ENCODE measurements at places on chromosomes 4 and X.

- no peaks in the 10 kb centered on the region for H3K36me3 ChIP-seq
- DNase-seq, result no peak
- no peak overlapping the region for H3K4me3 ChIP-seq
- no peaks in the 10 kb centered on the region for H3K27me3 ChIP-seq
- H3K4me1 ChIP-seq, result peaks cover 11% of the 10 kb centered on the region
- H3K27ac ChIP-seq, result no peak overlapping the region
Measured at GRCh38 chrX:136138939-136139338, 8.4 kb upstream of the FHL1 start.

- H3K27ac ChIP-seq, result no peak overlapping the region
- H3K4me3 ChIP-seq, result no peak overlapping the region
- H3K36me3 ChIP-seq, result no peaks in the 10 kb centered on the region
- DNase-seq, result no peak
- no peaks in the 10 kb centered on the region for H3K27me3 ChIP-seq
Measured at GRCh38 chrX:142251680-142252079, 46.6 kb upstream of the MAGEC2 start.

DNA sequence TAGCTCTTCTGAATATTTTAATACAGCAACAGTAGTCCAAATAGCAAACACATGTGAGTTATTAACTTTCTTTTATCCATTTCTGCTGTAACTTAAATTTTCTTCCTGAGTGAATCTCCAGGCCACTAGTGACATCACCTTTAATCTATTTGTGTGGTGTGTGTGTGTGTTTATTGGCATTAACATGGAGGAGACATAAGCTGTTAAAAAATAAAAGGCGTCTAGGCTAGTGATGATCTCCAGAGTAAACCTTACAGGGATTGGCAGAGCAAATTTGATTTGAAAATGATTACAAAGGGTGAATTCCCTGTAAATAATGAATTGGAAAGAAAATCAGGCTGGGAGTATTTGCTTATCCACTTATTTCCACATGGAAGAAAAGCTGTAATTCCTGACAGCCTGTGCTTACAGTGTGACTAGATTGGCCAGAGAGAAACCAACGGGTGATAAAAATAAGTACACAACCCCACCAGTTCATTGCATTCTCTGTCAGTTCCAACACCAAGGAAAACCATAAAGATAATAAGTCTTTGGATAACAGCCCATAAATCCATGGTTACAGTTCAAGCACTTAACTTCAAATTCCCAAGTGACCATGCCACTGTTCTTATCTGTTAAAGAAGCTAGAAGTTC lies 186.1 kb downstream of the ENOX2 start:
- no peak overlapping the region for H3K4me3 ChIP-seq
- H3K4me1 ChIP-seq, result no peaks in the 10 kb centered on the region
- H3K27me3 ChIP-seq, result no peaks in the 10 kb centered on the region
- no peaks in the 10 kb centered on the region for H3K36me3 ChIP-seq
- no peak for DNase-seq
- H3K27ac ChIP-seq, result no peak overlapping the region

DNA sequence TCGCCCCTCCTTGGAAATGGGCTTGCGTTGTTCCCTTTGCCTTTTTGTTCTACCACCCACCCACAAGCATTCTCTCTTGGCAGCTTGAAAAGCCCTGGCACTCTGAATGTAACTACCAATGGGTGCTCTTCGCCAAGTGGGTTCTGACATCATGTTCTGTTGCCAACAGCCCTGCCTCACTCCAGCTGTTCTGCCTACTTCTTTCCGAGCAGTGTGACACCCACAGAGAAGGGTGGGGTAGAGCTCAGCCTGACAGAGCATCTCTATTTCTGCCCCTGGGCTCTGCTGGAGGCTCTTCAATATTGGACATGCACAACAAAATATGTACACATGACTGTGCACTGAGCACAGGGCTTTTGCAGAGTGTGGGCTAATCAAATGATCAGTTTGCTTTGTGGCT lies 15.6 kb upstream of the EXOSC9 start:
- no peak overlapping the region for H3K27ac ChIP-seq
- peaks cover 76% of the 10 kb centered on the region for H3K27me3 ChIP-seq
- H3K4me1 ChIP-seq, result no peaks in the 10 kb centered on the region
- DNase-seq, result no peak
- H3K36me3 ChIP-seq, result no peaks in the 10 kb centered on the region

GRCh38 chrX:126552313-126553022 lies at the start of gene DCAF12L1:
Gene DCAF12L1 (minus strand): TSS chrX:126552814. CDS start chrX:126552608, 206 bp downstream.
- H3K27me3 ChIP-seq, result no peaks in the 10 kb centered on the region
- no peak within 1 kb of the TSS for H3K4me3 ChIP-seq
- H3K36me3 ChIP-seq, result no peaks in the 10 kb centered on the region
- no peak within 1 kb of the TSS for H3K27ac ChIP-seq

GRCh38 chr4:20916106-20916505 lies 215.8 kb downstream of the PACRGL start:
- H3K36me3 ChIP-seq, result no peaks in the 10 kb centered on the region
- DNase-seq, result no peak
- no peak overlapping the region for H3K27ac ChIP-seq
- H3K4me1 ChIP-seq, result no peaks in the 10 kb centered on the region
- H3K27me3 ChIP-seq, result no peaks in the 10 kb centered on the region
- no peak overlapping the region for H3K4me3 ChIP-seq

DNA sequence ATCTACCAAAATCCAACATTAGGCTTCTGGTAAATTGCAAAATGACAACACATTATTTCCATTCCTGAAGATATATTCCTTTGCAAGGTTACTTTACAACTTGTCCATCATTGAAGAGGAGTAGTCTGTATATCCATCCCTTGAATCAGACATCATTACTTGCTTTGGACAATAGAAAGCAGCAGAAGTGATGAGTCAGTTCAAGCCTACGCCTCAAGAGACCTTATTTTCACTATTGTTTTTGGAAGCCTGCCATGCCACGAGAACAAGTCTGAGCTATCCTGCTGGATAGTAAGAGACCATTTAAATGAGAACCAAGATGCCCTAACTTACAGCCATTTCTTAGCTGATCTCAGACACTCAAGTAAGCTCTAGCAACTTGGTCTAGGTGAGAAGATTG lies 246.0 kb upstream of the HHIP start:
- H3K36me3 ChIP-seq, result no peaks in the 10 kb centered on the region
- no peaks in the 10 kb centered on the region for H3K27me3 ChIP-seq
- DNase-seq, result no peak
- no peaks in the 10 kb centered on the region for H3K4me1 ChIP-seq
- H3K4me3 ChIP-seq, result no peak overlapping the region

GRCh38 chrX:104172121-104172520 lies 5.9 kb downstream of the FAM199X start:
- H3K27me3 ChIP-seq, result no peaks in the 10 kb centered on the region
- DNase-seq, result no peak
- no peaks in the 10 kb centered on the region for H3K36me3 ChIP-seq

- H3K27ac ChIP-seq, result no peak overlapping the region
- no peak overlapping the region for H3K4me3 ChIP-seq
- H3K36me3 ChIP-seq, result no peaks in the 10 kb centered on the region
- H3K27me3 ChIP-seq, result no peaks in the 10 kb centered on the region
- DNase-seq, result no peak
Measured at GRCh38 chr4:89914609-89915550, 20.2 kb downstream of the MMRN1 start.

DNA sequence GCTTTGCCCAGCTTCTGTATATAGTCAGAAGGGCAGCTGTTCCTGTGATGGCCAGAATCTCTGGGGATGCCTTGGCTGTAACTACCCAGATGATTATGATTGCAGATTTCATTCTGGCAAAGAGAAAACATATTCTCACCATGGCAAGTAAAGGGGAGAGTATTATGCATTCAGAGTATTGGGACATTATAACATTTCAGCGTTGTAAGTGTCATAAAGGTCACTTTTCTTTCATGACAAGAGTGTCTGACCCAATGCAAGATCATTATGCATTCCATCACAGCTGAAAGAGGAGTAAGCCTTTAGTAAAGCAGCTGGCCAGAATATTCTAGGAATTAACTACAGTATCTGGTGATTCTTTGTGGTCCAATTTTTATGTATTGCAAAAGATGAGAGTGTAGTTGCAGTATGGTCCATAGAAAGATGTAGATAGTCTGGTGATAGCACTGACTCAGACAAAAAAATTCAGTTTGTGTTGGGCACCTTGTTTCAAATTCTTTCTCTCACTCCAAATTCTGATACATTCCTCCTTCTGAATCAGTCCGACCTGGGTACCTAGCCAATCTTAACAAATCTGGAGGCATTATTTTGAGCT lies 2366.3 kb downstream of the PCDH7 start:
- no peak overlapping the region for H3K27ac ChIP-seq
- H3K27me3 ChIP-seq, result no peaks in the 10 kb centered on the region
- H3K36me3 ChIP-seq, result no peaks in the 10 kb centered on the region
- no peak for DNase-seq
- H3K4me1 ChIP-seq, result no peaks in the 10 kb centered on the region

- DNase-seq, result no peak
- no peaks in the 10 kb centered on the region for H3K36me3 ChIP-seq
- no peak overlapping the region for H3K27ac ChIP-seq
- no peak overlapping the region for H3K4me3 ChIP-seq
Measured at GRCh38 chr4:124936427-124936826, 223.9 kb upstream of the ANKRD50 start.

DNA sequence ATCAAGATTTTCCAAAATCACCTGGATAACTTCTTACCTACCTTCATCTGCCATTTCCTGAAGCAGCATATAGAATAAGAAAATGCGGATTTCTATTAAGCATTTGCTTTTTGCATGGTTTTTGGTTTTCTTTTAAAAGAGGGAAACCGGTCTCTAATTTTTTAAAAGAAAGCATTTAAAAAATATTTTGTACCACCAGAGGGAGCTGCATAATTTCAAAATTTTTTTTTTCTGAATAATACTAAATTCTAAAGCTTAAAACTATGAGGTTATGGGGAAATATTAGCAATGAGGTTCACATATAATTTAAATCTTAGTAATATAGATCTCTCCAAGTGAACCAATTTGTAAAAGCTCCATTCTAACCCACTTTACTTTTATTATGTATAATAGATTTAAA lies 137.7 kb upstream of the TENT5D start:
- no peak overlapping the region for H3K4me3 ChIP-seq
- H3K27ac ChIP-seq, result no peak overlapping the region
- H3K4me1 ChIP-seq, result no peaks in the 10 kb centered on the region
